B cell (primary cell): ENCODE measurements at places on chromosomes 5 and 9. TPM values are rescaled to one million over a fixed set of nuclear protein-coding genes. Genes with fewer than 3 reads are reported as not detected.

Gene CATSPER3
- total RNA-seq, result 0.79 and 2.7 TPM in 2 replicates

Gene TIGD6
- total RNA-seq, result 5.4 and 5.9 TPM in 2 replicates

Gene PRDM9
- total RNA-seq, result not detected in 2 replicates

Gene PFN3
- not detected in 2 replicates for total RNA-seq

Gene SMIM3
- total RNA-seq, result not detected in 2 replicates

Gene RASA1
- total RNA-seq, result 32.2 TPM in 2 replicates

Gene SPATA31E1
- not detected in 2 replicates for total RNA-seq

Gene GPRIN1
- total RNA-seq, result 2.1 and 2.7 TPM in 2 replicates

Gene IRX1
- not detected in 2 replicates for total RNA-seq

Gene CBY3
- 0.37 TPM in 1 of 2 replicates, not detected in the other for total RNA-seq

Gene IFNB1
- total RNA-seq, result not detected in 2 replicates

Gene TMEM174
- total RNA-seq, result not detected in 2 replicates

DNA sequence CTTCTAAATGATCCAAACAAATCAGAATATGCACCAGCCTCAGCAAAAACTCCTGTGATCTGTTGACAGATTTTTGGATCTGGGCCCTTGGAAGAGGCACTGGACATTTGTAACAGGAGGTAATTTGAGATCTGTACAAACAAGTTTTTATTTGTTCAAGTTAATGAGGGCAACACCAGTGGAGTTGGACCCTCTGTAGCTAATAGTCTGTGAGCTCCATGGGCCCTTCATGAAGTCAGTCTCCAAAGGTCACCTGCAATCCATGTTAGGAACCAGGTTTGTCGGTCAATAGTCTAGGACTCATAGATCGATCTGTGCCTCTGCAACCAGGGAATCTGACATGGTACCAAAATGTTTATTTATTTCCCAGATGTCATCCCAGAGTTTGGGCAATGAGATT lies 40.9 kb downstream of the PAM start:
- no peaks in the 10 kb centered on the region for H3K4me1 ChIP-seq
- H3K4me3 ChIP-seq, result no peak overlapping the region
- H3K27me3 ChIP-seq, result no peaks in the 10 kb centered on the region
- no peak overlapping the region for H3K27ac ChIP-seq
- no peak for DNase-seq
- no peaks in the 10 kb centered on the region for H3K36me3 ChIP-seq

DNA sequence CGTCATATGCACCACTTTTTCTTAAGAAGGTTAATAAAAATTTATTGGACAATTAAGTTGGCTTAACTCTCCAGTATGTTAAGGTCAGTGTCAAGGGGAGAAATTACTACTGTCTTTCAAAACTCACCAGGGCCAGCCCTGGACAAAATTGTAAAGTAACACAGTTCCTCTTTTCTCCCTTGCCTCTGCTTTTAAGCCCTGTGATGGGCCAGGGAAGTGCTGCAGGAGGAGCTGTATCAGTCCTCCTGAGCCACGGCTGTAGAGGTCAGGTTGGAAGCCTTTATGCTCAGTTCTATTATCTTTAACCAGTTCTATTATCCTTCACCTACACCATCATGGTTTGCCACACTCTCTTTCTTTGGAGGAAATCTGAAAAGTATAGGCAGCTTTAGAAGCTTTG lies 11.5 kb upstream of the PPP2R2B start:
- DNase-seq, result no peak
- no peak overlapping the region for H3K4me3 ChIP-seq
- H3K27ac ChIP-seq, result no peak overlapping the region
- no peaks in the 10 kb centered on the region for H3K4me1 ChIP-seq
- no peaks in the 10 kb centered on the region for H3K27me3 ChIP-seq

DNA sequence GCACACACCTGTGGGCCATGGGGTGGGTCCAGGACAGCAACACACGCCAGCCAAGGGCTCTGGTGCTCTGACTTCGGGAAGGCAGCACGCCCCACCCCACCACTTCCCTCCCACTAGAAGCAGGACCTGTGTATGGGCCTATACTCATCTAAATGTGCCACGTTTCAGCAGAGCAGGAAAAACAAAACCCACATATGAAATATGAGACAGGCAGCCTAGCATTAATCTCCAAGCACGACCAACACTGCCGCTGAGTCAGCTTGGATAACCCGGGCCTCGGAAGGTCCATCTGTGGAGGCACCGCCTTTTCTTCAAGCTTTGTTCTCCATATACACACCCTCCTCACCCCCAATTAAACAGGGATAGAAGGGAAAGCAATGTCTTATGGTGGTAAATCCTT lies 203.1 kb downstream of the ROR2 start:
- no peaks in the 10 kb centered on the region for H3K36me3 ChIP-seq
- H3K27me3 ChIP-seq, result no peaks in the 10 kb centered on the region
- H3K27ac ChIP-seq, result no peak overlapping the region
- no peak overlapping the region for H3K4me3 ChIP-seq
- no peaks in the 10 kb centered on the region for H3K4me1 ChIP-seq
- DNase-seq, result no peak

- peak overlapping the region; percentile 27 for H3K27ac ChIP-seq
- no peak for DNase-seq
- peaks cover 10% of the 10 kb centered on the region for H3K36me3 ChIP-seq
These were observed 13.5 kb downstream of the BASP1 start for GRCh38 chr5:17230808-17231525.

DNA sequence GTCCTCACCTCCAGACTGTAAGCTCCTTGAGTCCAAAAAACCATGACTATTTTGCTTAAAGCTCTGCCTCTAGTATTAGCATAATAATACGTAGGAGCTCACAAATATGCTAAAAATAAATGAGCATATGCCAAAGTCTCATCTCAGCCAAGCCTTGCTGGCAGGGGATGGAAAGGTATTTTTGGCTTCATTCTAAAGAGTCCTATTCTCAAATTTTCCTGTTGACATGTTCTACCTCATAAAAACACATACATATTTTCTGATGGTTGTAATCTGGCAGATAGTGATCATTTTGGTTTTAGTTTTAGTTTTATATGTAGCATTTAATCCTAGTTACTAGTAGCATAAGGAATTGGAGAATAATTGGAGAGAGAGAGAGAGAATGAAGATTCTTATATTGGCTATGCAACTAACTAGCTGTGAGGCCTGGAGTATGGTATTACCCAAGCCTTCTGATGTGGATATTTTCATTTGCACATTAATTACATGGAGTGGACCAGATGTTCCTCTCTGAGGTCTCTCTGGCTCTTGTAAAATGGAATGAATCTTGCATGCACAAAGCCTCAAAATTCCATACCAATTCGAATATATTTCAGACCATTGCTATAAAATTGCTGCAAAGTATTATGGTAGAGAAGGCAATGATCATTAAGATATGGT lies 55.8 kb downstream of the PIP5K1B start:
- H3K4me3 ChIP-seq, result no peak overlapping the region
- H3K4me1 ChIP-seq, result peaks cover 12% of the 10 kb centered on the region
- peaks cover 4% of the 10 kb centered on the region for H3K36me3 ChIP-seq
- no peaks in the 10 kb centered on the region for H3K27me3 ChIP-seq

- no peaks in the 10 kb centered on the region for H3K4me1 ChIP-seq
- no peaks in the 10 kb centered on the region for H3K27me3 ChIP-seq
- no peaks in the 10 kb centered on the region for H3K36me3 ChIP-seq
- DNase-seq, result peak; percentile 74
- no peak overlapping the region for H3K27ac ChIP-seq
These were observed 244.7 kb downstream of the PIK3R1 start for GRCh38 chr5:68460147-68460798.

DNA sequence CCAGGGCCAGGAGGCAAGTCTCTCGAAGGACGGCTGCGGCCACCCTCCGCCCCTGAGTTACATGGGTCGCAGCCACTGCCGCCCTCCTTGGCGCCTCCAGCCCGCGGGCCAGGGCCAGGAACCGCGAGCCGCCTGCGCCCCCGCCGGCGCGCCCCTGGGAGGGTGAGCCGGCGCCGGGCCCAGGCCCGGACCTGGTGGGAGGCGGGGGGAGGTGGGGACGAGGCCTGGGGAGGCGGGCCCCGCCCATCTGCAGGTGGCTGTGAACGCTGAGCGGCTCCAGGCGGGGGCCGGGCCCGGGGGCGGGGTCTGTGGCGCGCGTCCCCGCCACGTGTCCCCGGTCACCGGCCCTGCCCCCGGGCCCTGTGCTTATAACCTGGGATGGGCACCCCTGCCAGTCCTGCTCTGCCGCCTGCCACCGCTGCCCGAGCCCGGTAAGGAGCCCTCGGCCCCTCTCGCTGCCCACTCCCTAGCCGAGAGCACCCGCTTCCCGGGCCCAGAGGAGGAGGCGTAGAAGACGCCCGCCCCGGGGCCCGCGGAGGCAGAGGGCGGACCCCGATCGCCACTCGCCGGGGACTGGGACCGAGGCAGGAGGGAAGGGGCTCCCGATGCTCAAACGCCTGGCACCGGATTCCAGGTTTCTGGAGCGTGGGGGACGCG lies at the start of gene ASS1:
Gene ASS1, plus strand, starts transcription at position 397 of the 657 bp plus-strand sequence. CDS start 7,268 bp downstream, outside the sequence.
- H3K27ac ChIP-seq, result no peak within 1 kb of the TSS
- H3K4me1 ChIP-seq, result no peaks in the 10 kb centered on the region
- DNase-seq, result peak; percentile 62
- H3K27me3 ChIP-seq, result peaks cover 15% of the 10 kb centered on the region
- no peaks in the 10 kb centered on the region for H3K36me3 ChIP-seq

GRCh38 chr5:40514976-40515375 lies 164.7 kb upstream of the PTGER4 start:
- H3K27ac ChIP-seq, result no peak overlapping the region
- no peak overlapping the region for H3K4me3 ChIP-seq
- peaks cover 9% of the 10 kb centered on the region for H3K4me1 ChIP-seq
- H3K36me3 ChIP-seq, result no peaks in the 10 kb centered on the region
- no peaks in the 10 kb centered on the region for H3K27me3 ChIP-seq

- no peak overlapping the region for H3K27ac ChIP-seq
- no peaks in the 10 kb centered on the region for H3K36me3 ChIP-seq
- DNase-seq, result no peak
- H3K27me3 ChIP-seq, result no peaks in the 10 kb centered on the region
These were observed 149.1 kb downstream of the GHR start for GRCh38 chr5:42572313-42572712.

DNA sequence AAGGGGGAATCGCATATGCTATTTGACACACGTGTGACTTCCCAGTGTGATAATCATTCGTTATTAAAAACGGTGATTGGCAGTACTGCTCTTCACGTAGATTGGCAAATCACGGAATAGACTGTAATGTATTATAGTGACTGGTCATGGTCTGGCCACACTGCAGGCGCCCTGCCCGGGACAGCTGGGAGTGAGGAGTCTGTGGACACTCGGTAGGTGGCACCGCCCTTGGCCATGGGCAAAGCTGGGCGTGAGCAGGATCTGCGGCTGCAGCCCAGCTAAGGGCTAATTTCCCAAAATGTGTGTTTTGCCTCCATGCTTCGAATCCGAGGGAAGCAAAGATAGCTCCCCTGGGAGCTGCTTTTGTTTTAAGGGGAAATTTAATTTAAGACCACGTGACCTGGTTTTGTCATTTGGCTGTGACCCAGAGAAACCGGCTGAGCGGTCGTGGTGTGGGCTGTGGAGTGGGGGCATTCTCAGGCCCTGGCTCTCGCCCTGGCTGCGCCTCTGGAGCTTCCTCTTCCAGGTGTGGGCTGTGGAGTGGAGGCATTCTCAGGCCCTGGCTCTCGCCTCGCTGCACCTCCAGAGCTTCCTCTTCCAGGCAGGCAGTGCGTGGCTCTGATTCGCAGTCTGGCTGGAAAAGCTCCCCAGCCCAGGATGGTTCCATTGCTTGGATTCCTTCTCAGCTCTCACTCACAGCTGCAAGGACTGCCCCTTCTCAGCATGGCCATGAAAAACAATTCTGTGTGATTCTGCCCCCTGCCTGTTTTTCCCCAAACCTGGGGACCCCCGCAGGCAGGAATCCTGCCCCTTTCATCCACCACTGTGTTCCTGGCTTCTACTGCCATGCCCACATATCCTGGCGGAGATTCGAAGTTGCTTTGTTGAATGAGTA lies 131.1 kb downstream of the OLFM1 start:
- DNase-seq, result no peak
- no peak overlapping the region for H3K4me3 ChIP-seq
- no peak overlapping the region for H3K27ac ChIP-seq
- no peaks in the 10 kb centered on the region for H3K27me3 ChIP-seq
- no peaks in the 10 kb centered on the region for H3K36me3 ChIP-seq

GRCh38 chr5:134048864-134049263 lies 44.1 kb upstream of the VDAC1 start:
- H3K4me3 ChIP-seq, result no peak overlapping the region
- peaks cover 3% of the 10 kb centered on the region for H3K4me1 ChIP-seq
- no peak for DNase-seq
- H3K27ac ChIP-seq, result no peak overlapping the region
- no peaks in the 10 kb centered on the region for H3K27me3 ChIP-seq

- H3K27me3 ChIP-seq, result no peaks in the 10 kb centered on the region
- peaks cover 3% of the 10 kb centered on the region for H3K4me1 ChIP-seq
- no peak overlapping the region for H3K4me3 ChIP-seq
- H3K27ac ChIP-seq, result no peak overlapping the region
These were observed 93.5 kb upstream of the MVB12B start for GRCh38 chr9:126233175-126233574.

DNA sequence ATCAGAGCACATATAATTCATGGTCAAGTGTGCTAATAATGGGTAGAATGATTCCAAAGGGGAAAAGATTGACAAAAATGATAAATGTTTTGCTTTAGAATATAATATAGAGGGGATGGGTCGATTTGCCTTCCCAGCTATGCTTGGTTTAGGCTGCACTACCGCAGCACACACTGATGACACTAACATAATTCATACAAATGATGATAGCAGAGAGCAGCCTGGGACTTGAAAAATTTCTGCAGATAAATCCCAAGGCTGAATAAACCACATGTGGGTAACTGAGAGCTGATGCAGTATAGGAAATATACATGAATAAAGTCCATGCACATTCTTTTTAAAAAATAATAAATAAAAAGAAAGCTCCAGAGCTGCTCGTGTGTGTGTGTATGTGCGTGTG lies 54.5 kb downstream of the EFNA5 start:
- no peak overlapping the region for H3K4me3 ChIP-seq
- H3K27me3 ChIP-seq, result no peaks in the 10 kb centered on the region
- H3K27ac ChIP-seq, result no peak overlapping the region

GRCh38 chr9:21906213-21906612 lies 88.0 kb downstream of the CDKN2A start:
- no peaks in the 10 kb centered on the region for H3K4me1 ChIP-seq
- H3K36me3 ChIP-seq, result no peaks in the 10 kb centered on the region
- H3K27me3 ChIP-seq, result no peaks in the 10 kb centered on the region
- DNase-seq, result no peak
- H3K4me3 ChIP-seq, result no peak overlapping the region

DNA sequence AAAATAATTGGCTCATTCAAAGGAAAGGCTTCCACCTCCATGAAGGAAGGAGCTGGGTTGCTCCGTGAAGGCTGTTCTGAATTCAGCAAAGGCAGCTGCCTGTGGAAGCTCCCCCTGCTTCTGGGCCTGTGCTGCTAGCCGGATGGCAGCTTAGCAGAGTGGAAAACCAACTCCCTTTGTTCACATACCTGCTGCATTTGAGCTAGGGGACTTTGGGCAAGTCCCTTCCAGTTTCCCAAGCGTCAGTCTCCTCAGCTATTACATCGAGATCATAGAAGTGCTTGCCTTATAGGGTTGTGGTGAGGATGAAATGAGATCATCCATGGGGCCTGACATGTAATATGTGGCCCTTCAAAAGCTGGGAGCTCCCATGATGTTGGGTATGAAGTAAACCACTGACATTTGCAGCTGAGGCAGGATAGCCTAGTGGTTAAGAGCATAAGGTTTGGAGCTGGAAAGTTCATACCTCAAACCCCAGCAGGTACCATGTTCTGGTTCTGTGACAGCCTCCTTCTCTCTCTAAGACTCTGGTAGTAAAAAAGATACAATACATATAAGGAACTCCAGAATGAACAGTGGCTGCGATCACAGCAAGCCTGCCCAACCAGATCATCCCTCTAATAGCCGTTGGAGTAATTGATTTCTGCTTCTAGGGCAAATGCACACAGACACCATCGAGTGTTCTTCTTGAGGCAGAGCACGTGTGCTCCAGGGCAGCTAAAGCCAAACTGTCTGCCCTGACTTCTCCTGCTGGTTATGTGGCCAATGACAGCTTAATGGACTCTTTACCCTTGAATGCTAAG lies 11.0 kb upstream of the DENND1A start:
- no peak overlapping the region for H3K27ac ChIP-seq
- peaks cover 3% of the 10 kb centered on the region for H3K27me3 ChIP-seq
- no peak for DNase-seq
- H3K4me1 ChIP-seq, result no peaks in the 10 kb centered on the region
- H3K4me3 ChIP-seq, result no peak overlapping the region
